Activated naive CD8-positive, alpha-beta T cell treated with anti-CD3 and anti-CD28 coated beads, Interleukin-2, amount 10 ng/mL, durations not matched to agents 7 days and 5 days (primary cell): ENCODE measurements at places on chromosomes 1 and 21. TPM values are rescaled to one million over a fixed set of nuclear protein-coding genes. Genes with fewer than 3 reads are reported as not detected.

TSPAN2 gene
- total RNA-seq: 0.42 TPM

NTMT2 gene
- not detected for total RNA-seq

CYP4A22 gene
- total RNA-seq: not detected

KRTAP19-1 gene
- not detected for total RNA-seq

MPZ gene
- 8.4 TPM for total RNA-seq

MXRA8 gene
- total RNA-seq: 0.51 TPM

GJA8 gene
- not detected for total RNA-seq

IGFN1 gene
- total RNA-seq: not detected

OR10R2 gene
- not detected for total RNA-seq

CRNN gene
- total RNA-seq: not detected

LCE6A gene
- total RNA-seq: not detected

TEKT2 gene
- not detected for total RNA-seq

ADCY10 gene
- total RNA-seq: 0.20 TPM

TTLL10 gene
- total RNA-seq: not detected

PCSK9 gene
- not detected for total RNA-seq

OR2AK2 gene
- not detected for total RNA-seq

KIAA0040 gene
- total RNA-seq: 49.8 TPM

LY9 gene
- total RNA-seq: 73.6 TPM

TPTE gene
- total RNA-seq: not detected

RUNX1 gene
- total RNA-seq: 23.0 TPM

ARMH1 gene
- total RNA-seq: 95.7 TPM

APOBEC4 gene
- not detected for total RNA-seq

HUNK gene
- total RNA-seq: 0.48 TPM

TSACC gene
- total RNA-seq: not detected

PPT1 gene
- total RNA-seq: 71.3 TPM

MRPS6 gene
- total RNA-seq: 75.7 TPM

TENT5C gene
- total RNA-seq: 18.8 TPM

SLC9A1 gene
- total RNA-seq: 24.5 TPM

EPHX1 gene
- total RNA-seq: 2.5 TPM

MOB3C gene
- total RNA-seq: 21.0 TPM

SLAMF8 gene
- total RNA-seq: 1.1 TPM

RGS13 gene
- 0.08 TPM for total RNA-seq

OR6K3 gene
- not detected for total RNA-seq

KRTAP13-4 gene
- total RNA-seq: not detected

SLC44A5 gene
- 0.79 TPM for total RNA-seq

LRRC53 gene
- not detected for total RNA-seq

FCRL4 gene
- total RNA-seq: not detected

USP48 gene
- 79.6 TPM for total RNA-seq

DCDC2B gene
- 0.22 TPM for total RNA-seq

FOXD3 gene
- not detected for total RNA-seq

SLC16A4 gene
- 0.33 TPM for total RNA-seq

ACTN2 gene
- total RNA-seq: not detected

ARHGAP30 gene
- total RNA-seq: 273 TPM

NCF2 gene
- total RNA-seq: 8.0 TPM

CAPZB gene
- total RNA-seq: 412 TPM

FCRL1 gene
- not detected for total RNA-seq

GNAT2 gene
- total RNA-seq: 0.22 TPM

HTR6 gene
- 0.14 TPM for total RNA-seq

LRRC39 gene
- total RNA-seq: 0.96 TPM

GBP7 gene
- total RNA-seq: 0.28 TPM

CHRM3 gene
- total RNA-seq: 0.58 TPM

CBR3 gene
- 14.6 TPM for total RNA-seq

AK4 gene
- total RNA-seq: 81.3 TPM
